ENCODE measurements at places on chromosomes 3 and 15.

DNA sequence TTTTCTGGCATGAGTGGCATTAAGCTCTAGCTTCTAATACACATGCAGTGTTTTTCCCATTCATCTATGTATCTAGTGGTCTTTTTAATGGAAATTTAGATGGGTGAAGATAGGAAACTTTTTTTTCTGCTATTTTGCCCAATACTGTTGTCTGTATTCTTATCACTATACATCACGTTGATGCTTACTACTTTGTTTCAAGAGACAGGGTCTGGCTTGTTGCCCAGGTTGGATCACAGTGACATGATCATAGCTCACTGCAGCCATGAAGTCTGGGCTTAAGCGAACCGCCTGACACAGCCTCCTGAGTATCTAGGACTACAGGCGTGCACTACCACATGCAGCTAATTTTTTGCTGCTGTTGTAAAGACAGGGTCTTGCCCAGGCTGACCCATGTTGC is 84.6 kb downstream of the PEAK1 start:
- peak; percentile 39 for DNase-seq

DNA sequence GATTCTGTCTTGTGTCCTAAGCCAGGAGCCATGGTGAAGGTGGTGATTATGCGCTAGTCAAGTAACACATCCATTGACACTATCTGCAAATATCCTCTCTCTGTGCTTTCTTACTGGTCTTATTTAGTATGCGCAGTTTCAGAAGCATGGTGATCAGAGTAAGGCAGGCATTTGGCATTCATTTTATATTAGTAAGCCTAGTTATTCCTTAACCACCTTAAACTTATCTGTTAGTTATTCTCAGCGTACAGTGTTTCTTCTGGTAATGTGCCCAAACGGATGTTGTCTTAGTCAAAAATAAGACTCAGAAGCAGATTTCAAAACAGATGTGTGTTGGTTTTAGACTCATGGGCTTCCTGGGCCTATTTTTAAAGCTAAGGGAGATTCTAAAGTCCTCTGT is 329.2 kb downstream of the GRM7 start:
- no peak for DNase-seq

DNA sequence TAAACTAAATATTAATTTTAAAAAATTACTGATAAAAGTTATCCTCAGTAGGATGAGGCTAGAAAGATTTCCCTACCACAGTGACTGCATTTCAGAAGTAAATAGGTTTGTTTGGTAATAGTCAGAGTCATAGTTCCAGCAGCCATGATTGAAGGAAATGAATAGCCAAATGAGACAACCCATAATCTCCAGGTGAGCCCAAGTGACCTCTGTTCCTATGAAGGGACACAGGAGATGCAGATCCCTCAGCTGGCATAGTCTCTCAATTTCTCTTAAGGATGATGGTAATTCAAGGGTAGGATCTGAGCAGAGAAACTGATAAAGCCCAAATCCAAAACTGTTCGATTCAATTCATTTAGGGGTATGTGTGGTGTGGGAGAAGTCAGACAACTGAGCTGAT is 461.8 kb downstream of the RAP2B start:
- no peak for DNase-seq

GRCh38 chr3:105707009-105707408 is 161.8 kb downstream of the CBLB start:
- no peak for DNase-seq

DNA sequence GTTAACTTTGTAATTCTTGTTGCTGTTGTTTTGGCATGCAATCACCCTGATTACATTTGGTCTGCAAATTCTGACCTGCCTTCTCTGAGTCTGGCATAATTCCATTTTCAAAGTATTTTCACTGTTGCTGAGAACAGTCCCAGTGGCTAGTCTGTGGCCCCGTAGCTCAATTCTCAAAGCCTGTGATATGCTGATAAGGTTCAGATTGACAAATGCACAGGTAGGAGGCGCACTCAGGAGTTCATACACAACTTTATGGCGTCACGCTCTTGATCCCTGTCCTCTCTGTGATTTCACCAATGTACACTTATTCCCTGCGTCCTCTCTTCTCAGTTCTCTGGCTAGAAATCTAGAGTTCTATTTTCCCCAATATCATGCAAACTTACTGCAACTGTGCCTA is 376.6 kb upstream of the SLCO3A1 start:
- no peak for DNase-seq

DNA sequence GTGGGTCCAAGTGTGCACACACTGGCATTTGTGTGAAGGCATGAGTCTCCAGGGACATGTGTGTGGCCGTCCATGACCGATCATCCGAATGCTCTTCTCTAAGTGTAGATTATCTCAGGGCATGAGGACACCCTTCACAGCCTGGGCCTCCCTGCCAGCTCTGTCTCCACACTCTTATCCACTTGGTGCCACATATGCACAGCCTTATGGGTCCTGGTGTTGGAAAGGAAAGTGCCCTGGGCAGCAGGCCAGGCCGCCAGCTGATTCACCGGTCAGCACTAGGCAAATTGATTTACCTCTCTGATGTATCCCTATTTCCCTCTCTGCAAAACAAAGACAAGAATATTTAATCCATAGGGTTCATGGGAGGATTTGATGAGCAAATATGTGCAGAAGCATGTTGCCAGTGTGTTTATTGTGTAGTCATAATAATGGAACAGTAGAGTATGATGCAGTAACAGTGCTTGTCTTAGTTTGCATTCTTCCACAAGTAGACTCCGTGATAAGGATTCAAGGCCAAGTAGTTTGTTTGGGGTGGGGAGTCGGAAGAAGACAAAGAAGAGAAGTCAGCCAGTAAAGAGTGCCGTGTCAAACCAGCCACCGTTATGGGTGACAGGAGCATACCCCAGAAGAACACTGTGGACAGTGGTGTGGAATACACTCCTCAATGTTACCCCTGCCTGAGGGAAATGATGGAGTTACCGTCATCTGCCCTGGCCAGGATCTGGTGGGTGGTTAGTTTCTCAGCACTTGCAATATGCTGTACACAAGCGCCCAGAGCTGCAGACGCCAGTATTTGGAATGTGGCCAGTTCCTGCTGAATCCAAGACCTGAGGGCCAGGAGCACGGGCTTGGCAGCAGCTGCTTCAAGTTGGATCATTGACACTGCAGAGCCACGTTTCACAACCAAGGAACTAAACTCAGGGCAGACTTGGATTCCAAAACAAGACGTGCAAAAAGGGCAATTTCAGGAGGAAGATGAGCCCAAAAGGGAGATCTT is 85.1 kb downstream of the MTHFS start:
- DNase-seq: peak; percentile 53

DNA sequence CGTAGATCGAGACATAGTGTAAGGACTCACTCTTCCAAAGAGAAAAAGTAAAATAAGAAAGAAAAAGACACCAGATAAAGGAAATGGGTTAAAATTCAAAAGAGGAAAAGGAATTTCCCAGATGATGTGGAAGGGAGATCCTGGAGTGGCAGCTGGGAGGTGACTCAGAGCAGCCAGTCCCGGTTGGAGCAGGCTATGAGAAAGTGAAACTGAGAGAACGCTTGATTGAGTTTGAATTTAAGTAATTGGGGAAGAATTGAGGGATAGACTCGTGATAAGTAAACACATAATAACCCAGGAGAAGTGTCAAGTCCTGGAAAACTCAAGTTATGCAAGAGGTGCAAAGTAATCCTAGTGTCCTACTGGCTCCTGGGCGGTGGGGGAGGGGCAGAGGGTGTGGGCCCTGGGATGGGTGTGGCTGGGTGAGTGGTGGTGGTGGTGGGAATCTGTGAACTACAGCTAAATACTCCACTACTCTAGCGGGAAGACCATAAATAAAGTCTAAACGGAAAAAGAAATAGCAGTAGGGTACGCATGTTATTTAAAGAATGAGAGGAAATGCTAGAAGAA is 1.2 kb downstream of the PRR20G start:
- DNase-seq: peak; percentile 49

GRCh38 chr3:10384541-10385360 is 63.8 kb upstream of the SEC13 start:
- no peak for DNase-seq

DNA sequence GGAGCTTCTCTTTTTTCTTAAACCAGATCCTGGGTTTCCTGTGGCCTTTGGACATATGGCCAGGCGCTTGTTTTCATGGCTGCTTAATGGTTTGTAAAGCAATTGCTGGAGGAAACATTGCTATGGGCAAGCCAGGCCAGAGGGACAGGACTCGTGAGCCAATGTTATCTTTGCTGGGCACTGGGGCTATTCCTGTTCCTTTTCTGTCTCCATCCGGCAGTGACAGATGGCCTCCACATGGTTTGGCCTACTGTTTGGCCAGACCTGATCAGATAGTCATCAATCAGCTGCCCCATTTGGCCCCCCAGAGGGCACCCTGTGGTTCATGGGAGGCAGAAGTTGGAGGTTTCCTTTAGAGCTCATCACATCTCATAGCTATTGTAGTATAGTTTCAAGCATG is 326.1 kb upstream of the ROPN1 start:
- no peak for DNase-seq

- peak; percentile 92 for DNase-seq
These were observed 19.6 kb downstream of the PPARG start for GRCh38 chr3:12308517-12308916.

GRCh38 chr3:53748512-53749271 is 97.5 kb downstream of the CHDH start:
- no peak for DNase-seq

- DNase-seq: peak; percentile 8
These were observed 35.0 kb downstream of the ST6GAL1 start for GRCh38 chr3:186965141-186965879.

- no peak for DNase-seq
These were observed 115.1 kb downstream of the IQSEC1 start for GRCh38 chr3:12957824-12958792.

DNA sequence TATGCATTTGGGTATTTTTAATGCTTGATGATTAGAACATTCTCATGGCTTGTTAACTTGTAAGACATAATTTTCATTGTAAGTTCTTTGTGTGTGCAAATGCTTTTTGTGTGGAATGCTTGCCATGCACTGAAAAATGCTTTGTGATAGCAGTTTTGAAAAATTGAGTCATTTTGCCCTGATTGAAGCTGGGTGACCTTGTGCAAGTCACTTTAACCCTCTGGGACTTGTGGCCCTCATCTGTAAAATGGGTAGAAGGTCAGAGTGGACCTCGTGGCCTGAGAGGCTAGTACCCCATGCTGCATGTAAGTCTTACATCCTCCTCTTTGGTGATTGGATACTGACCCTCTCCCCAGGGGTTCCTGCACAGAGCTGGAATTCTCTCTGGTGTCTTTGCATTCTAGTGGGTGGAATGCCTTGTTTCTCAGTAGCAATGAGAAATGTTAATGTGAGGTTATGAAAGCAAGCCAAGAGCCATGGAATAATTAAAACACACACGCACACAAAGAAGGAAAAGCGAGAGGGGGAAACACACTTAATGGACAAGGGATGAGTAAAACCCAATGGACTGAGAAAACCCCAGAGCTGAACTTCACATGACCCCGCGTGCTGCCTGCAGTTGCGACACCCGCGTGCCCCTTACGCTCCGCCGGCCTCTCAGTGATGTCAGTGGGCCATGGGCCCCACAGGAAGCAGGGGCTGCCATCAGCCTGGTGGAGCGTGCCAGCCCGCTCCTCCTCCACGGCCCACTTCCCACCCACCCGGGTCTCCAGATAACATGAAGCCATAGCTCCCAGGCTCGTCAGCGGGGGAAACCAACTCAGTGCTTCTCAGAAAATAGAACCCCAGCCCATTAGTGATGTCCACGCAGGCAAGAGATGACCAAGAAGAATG is 44.0 kb downstream of the SMAD3 start:
- DNase-seq: peak; percentile 99

- DNase-seq: no peak
These were observed 189.3 kb upstream of the VEPH1 start for GRCh38 chr3:157692468-157692867.

GRCh38 chr3:153577059-153577736 is 415.2 kb downstream of the RAP2B start:
- no peak for DNase-seq

DNA sequence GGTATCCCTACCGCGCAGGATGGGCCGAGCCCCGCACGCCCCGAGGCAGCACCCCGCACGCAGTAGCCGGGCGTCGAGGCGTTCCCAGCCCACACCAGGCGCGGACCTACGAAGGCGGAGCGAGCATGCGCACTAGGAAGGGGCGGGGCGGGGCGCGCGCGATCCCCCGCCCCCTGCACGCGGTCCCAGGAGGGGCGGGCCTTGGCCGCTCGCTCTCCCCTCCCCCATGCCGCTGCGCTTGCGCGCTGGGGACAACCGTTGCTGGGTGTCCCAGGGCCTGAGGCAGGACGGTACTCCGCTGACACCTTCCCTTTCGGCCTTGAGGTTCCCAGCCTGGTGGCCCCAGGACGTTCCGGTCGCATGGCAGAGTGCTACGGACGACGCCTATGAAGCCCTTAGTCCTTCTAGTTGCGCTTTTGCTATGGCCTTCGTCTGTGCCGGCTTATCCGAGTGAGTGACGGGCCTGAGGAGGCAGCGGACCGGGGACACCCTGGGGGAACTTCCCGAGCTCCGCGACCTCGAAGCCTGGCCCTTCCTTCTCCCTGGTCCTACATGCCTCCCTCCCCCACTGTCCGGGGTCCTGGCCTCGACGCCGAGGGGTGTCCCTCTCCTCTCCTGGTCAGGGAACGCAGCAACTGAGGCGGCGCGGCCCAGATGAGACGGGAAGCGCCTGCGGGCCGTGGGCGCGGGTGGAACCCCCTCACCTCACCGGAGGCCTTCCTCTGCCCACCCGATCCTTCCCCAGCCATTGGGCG is at the start of gene SPESP1:
Gene SPESP1 (plus strand): TSS at position 258 of the 755 bp plus-strand sequence. CDS start 129 bp downstream, at position 387.
- peak; percentile 82 for DNase-seq

DNA sequence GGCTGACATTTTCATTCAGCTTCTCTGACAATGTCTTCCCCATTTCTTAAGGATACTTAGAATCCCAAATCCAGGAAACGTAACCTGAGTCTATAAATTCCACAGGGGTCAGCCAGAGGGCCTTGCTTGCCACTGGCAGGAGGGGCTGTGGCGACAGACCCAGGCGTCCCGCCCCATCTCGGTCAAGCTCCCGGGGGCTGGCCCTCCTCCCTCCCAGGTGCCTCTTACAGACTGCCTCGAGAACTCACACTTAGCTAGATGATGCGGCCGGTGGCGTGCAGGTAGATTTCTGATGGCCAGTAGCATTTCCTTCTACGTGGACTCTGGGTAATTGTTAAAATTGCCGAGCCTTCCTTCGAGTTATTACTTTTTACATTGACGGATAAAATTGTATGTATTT is 172.5 kb downstream of the NSMCE3 start:
- DNase-seq: no peak

DNA sequence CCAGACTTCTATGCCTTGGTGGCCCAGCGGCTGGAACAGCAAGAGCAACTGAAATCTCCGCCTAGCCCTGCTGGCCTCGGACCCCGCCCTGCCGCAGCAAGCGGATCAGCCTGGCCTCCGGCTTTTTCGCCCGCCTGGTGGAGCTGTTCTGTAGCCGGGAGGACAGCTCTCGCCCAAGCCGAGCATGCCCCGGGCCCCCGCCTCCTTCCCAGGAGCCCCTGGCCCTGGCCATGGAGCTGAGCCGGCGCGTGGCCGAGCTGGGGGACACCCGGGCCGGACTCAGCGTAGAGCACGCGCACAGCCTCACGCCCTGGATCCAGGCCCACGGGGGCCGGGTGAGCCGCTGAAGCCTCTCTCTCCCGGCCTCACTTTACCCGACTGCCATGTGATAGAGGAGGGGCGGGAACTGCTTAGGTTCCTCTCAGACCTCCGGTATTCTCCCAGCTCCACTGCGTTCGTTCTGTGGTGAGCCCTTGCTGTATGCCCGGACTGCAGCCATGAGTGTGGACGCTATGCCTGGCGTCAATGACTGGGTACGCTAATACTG is 24.1 kb upstream of the MRPL3 start:
- DNase-seq: peak; percentile 51

- DNase-seq: no peak
These were observed 71.3 kb downstream of the MAGI1 start for GRCh38 chr3:65967451-65967850.

GRCh38 chr3:11995120-11995519 is 9.1 kb upstream of the SYN2 start:
- no peak for DNase-seq

Measured in EH (cell line).